ENCODE measurements at places on chromosomes 7 and 10. TPM values are rescaled to one million over a fixed set of nuclear protein-coding genes. Genes with fewer than 3 reads are reported as not detected.
A peak's percentile ranks its signal among the peaks of the same experiment; 100 is the strongest.

DNA sequence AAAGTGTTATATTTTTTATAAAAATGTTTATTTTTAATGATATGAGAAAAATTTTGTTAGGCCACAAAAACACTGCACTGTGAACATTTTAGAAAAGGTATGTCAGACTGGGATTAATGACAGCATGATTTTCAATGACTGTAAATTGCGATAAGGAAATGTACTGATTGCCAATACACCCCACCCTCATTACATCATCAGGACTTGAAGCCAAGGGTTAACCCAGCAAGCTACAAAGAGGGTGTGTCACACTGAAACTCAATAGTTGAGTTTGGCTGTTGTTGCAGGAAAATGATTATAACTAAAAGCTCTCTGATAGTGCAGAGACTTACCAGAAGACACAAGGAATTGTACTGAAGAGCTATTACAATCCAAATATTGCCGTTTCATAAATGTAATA lies 64.8 kb upstream of the CAPZA2 start:
- no peak for DNase-seq

GRCh38 chr10:113061054-113061430 lies 111.0 kb downstream of the TCF7L2 start:
- no peak for DNase-seq

- no peak for DNase-seq
Measured at GRCh38 chr7:130417213-130417612, 23.6 kb downstream of the CEP41 start.

- peak; percentile 6 for DNase-seq
Measured at GRCh38 chr7:2959828-2960599, 83.7 kb downstream of the CARD11 start.

- DNase-seq, result no peak
Measured at GRCh38 chr7:78879206-78879605, 574.3 kb downstream of the MAGI2 start.

GRCh38 chr7:152176797-152177196 lies 151.3 kb downstream of the GALNT11 start:
- no peak for DNase-seq

GRCh38 chr10:97270523-97271154 lies 21.8 kb downstream of the ARHGAP19 start:
- no peak for DNase-seq

GRCh38 chr10:95476469-95477174 lies 84.5 kb downstream of the SORBS1 start:
- DNase-seq, result no peak

- no peak for DNase-seq
Measured at GRCh38 chr7:35729061-35729783, 34.3 kb upstream of the HERPUD2 start.

- DNase-seq, result no peak
Measured at GRCh38 chr10:22717728-22718127, 3.4 kb upstream of the PIP4K2A start.

GRCh38 chr7:151780631-151781030 lies 96.3 kb downstream of the PRKAG2 start:
- no peak for DNase-seq

- DNase-seq, result no peak
Measured at GRCh38 chr7:157526913-157527634, 190.3 kb downstream of the DNAJB6 start.

DNA sequence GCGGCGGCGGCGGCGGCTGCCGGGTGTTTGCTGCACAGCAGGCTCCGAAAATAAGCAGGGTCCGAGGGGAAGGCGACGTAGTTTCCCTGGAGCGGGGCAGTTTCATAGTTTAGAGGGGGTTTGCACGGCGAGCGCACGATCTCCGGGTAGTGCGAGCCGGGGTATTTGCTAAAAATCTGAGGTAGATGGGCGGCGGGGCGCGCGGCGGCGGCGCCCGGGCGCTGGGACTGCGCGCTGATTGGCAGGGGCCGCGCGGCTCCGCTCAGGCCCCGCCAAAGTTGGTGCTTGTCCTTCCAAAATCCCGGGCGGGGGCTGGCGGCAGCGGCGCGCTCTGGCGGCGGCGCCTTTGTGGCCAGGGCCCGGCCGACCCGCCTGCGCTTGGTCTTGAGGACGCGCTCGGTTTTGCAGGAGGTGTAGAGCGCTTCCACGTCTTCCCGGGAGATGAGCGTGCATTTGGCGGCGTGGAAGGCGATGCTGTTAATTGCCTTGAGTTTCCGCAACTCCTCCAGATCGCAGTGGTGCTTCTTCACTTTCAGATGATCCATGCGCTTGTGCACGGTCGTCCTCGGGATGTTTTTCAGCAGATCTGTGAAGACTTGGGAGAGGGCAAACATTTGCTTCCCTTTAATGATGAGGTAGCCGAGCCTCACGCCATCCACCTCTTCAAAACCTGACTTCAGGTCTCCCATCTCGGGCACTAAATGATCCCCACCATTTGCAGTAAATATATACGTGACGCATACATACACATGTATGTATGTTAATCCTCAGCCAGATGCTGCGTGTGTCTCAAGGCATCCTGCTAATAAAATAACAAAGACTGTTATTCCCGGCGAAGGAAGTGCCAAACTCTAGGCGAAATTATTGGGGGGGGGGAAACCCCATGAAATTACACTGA lies 8.1 kb downstream of the SKIDA1 start:
- no peak for DNase-seq

DNA sequence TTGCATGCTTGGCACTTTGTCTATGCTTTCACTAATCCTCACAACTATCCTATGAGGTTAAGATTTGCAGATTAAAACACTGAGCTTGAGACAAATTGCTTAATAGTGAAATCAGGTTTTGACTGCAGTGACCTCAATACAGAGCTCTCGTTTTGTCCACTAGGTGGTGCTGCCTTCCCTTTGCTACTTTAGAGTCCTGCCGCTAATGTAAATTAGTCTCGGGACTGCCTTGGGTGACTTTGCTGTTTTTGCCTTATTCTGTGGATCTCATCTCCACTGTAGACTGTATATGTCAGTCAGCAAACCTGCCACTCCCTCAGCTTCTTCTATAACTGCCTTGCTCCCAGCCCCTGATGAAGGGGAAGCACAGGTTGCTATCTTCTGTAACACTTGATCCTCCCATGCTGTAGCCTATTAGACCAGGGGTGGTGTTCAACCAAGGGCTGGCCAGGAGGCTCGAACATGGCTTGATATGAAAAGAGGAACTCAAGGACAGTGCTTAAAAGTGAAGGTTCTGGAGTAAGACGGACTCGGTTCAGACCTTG lies 26.0 kb downstream of the ASB4 start:
- peak; percentile 75 for DNase-seq

DNA sequence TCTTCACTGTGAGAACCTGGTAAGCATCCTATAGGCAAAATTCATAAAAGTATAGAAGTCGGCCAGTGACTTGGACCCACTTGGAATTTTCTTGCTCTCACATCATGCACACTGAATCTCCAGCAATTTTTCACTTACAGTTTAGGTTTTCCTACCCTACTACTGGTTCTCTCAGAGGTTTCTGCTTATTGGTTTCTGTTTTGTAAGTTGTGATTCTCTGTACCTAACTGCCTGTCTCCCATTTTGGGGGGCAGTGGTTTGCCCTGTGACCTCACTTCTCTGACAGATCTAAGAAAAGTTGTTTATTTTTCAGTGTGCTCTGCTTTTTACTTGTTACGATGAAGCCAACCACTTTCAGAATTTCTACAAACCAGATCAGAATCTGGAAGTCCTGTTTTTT lies 158.1 kb downstream of the CFTR start:
- no peak for DNase-seq

DNA sequence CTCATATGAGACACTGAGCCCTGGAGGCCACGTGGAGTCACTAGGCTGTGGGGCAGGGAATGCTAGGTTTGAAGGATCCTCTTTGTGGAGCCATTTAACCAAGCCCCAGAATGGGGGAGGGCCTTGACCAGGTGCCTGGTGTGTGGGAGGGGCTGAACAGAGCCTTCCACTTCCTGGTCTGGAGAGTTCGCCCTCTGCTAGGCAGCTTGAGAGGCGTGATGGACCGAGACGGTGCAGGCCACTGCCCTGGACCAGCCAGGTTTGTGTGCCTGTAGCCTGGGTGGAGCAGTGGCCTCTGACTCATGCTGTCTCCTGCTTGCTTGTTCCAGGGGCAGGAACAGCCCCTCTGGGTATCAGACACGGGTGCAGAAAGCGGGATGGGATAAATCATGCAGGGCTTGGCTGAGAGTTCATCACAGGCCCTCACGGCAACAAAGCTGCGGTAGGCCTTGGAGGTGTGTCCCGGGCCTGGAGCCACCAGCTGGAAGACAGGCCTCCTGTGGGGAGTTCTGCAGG lies 27.4 kb downstream of the ADAMTS14 start:
- no peak for DNase-seq

DNA sequence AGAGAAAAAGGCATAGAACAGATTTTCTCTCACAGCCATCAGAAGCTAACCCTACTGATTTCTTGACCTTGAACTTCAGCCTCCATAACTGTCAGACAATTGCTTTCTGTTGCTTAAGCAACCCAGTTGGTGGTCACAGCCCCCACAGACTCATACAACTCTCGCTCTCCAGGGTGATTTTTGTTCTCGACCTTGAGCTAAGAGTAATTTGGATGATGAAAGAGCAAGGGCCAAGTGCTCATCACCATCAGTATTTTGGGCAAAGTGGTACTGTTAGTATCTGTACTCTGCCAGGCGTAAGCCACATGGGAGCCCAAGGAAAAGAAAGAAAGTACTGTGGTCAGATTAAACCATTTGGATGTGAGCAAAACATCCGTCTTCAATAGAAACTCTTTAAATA lies 81.9 kb downstream of the AOAH start:
- DNase-seq, result no peak

DNA sequence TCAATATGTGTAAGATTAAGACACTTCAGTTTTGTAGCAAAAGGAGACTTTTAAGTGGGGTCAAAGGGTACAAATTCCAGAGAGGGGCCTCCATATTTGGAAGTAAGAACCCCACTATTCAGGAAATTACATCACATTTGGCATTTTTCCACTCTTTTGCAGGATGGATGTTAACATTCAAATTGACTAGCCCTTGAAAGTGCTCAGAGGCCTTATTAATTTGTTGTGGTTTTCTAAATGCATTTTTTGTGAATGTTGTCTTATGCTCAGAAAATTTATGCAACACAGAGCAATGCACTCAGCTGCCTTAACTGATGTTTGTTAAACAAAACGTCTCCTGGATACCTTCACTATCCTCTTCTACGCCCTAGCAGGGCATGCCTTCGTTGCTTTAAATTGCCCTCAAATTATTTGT lies 50.9 kb upstream of the PDLIM1 start:
- DNase-seq, result no peak

DNA sequence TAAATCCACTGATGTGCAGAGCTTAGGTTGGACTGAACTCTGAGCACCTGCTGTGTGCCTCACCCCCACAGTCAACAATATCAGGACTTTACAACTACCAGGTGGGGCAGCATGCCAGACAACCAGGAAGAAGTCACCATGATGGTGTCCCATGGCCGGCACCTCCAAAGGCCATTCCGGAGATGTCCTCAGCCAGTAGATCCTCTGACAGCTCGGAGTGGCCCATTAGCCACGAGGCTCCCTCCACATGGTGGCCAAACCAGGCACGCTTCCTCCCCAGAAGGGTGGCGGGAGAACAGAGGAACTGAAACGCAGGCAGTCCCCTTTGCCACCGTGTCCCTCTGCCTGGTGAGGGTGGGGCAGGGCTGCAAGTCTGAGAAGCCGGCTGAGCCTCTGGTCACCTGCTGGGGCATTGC lies 390.0 kb downstream of the TNS3 start:
- no peak for DNase-seq

DNA sequence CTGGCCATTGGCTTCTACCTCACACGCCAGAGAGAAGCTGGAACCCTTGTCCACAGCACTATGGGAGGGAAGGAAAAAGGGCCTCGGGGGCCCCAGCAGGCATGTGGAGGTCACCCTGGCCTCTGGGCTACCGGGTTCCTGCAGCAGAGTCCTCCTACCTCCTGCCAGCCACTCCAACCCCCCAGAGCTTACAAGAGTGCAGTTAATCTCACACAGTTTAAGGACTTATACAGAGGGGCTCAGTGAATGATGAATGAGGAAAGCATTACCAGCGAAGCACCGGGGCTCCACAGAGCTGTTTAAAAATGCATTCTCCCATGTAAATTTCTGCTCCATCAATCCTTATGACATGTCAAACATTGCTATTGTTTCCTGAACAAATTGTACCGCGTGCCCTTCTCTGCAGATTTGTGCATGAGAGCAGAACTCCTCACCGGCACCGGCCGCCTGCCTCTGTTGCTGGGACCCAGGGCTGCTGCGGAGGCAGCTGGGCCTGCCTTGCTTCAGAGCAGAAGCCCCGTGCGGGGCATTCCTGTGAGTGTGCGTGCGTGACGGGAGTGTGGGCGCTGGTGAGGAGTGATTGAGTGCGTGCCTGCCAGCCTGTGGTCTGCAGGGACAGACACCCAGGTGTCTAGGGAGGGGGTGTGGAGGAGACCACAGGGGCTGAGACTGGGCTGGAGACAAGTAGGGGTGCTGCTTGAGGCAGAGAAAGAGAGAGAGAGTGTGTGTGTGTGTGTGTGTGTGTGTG lies 52.8 kb downstream of the C10orf105 start:
- no peak for DNase-seq

GRCh38 chr10:89431977-89432376 lies 17.6 kb downstream of the IFIT5 start:
- DNase-seq, result no peak

DNA sequence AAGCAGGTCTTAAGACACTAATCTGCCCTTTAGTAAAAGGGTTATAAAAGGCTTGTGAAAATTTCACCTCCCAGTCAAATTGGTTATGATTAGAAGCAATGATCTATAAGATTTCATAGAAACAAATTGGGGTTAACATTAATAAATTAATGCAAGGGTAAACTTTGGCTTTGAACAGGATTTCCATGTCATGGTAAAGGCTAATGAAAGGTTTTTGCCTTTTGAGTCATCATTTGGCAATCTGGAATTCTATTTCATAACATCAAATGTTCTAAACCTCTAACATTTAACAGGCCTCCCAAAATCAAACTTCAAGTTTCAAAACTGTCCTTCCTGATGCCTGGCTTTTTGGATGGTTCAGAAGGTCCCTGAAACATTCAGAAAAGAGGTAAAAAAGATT lies 62.4 kb downstream of the COA1 start:
- no peak for DNase-seq

DNA sequence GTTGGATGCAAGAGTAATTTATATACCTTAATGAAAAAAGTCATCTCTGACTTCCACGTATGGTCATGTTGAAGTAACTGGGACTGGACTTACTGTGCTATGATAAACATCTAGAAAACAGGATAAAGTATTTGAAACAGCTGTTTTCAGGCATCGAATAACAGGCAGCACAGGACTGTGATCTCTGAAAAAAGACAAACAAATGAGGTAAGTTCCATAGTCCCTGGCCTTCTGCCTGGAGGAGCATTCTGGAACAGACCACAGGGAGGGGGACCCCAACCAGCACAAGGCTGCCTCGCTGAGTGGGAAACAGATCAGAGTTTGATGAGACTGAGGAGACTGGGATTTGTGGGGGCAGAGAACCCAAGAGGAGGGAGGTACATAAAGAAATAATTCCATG lies 89.1 kb upstream of the HABP2 start:
- no peak for DNase-seq

The GFRA1 gene
- total RNA-seq, result 58.9 TPM

The CAMK1D gene
- 15.8 TPM for total RNA-seq

The NOM1 gene
- 16.6 TPM for total RNA-seq

The AOAH gene
- total RNA-seq, result 27.9 TPM

The MALRD1 gene
- 1.8 TPM for total RNA-seq

The ANKRD2 gene
- total RNA-seq, result not detected

The ANKRD61 gene
- not detected for total RNA-seq

The CNPY1 gene
- total RNA-seq, result not detected

All from omental fat pad (tissue), 4 donors.